Stimulated activated CD8-positive, alpha-beta memory T cell treated with anti-CD3 and anti-CD28 coated beads, Interleukin-4, amount 100 ng/mL, for 24 hours (primary cell): ENCODE measurements at places on chromosomes 5 and 9.

GRCh38 chr5:80439213-80439612 lies 31.3 kb downstream of the ZFYVE16 start:
- no peak for DNase-seq

DNA sequence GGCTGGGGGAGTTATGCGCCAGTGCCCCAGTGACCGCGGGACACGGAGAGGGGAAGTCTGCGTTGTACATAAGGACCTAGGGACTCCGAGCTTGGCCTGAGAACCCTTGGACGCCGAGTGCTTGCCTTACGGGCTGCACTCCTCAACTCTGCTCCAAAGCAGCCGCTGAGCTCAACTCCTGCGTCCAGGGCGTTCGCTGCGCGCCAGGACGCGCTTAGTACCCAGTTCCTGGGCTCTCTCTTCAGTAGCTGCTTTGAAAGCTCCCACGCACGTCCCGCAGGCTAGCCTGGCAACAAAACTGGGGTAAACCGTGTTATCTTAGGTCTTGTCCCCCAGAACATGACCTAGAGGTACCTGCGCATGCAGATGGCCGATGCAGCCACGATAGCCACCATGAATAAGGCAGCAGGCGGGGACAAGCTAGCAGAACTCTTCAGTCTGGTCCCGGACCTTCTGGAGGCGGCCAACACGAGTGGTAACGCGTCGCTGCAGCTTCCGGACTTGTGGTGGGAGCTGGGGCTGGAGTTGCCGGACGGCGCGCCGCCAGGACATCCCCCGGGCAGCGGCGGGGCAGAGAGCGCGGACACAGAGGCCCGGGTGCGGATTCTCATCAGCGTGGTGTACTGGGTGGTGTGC lies at the start of gene RXFP3:
Gene RXFP3, plus strand, starts transcription at position 6 of the 636 bp plus-strand sequence. Its CDS starts 355 bp downstream, at position 361.
- DNase-seq, result no peak

DNA sequence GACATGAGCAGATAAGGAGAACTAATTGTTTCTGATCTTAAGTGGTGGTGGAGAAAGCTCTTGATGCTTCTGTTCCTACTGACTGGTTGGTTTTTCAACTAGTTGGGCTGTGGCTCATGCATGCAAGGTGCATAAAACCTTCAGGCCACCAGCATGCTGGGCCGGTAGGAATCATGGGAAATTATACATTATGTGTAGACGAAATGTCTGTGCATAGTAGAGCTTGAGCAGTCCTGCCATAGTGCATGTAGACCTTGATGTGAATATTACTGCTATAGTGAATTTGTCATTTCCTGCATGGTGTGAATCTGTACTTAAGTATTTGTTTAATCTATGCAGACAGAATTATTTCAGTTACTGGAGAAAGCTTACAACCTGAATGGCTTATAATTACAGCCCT lies 433.6 kb upstream of the ADAMTSL1 start:
- DNase-seq, result no peak

DNA sequence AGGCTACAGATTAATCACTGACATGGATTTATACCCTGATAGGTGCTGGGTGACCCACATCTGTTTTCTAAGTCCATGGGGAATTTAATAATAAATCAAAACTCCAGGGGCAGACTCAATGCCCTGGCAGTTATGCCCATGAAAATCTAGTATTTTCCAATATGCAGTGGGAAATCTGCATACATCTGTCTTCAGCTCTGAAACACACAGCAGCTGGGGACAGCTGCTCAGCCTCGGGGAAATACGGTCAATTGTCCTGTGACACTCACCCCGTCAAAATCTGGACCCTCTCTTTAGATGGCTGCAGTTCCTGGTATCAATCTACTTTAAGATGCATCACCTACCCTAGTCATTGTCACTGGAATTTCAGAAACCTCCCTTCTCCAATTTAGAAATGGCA lies 12.7 kb upstream of the C1QTNF3 start:
- DNase-seq, result no peak

DNA sequence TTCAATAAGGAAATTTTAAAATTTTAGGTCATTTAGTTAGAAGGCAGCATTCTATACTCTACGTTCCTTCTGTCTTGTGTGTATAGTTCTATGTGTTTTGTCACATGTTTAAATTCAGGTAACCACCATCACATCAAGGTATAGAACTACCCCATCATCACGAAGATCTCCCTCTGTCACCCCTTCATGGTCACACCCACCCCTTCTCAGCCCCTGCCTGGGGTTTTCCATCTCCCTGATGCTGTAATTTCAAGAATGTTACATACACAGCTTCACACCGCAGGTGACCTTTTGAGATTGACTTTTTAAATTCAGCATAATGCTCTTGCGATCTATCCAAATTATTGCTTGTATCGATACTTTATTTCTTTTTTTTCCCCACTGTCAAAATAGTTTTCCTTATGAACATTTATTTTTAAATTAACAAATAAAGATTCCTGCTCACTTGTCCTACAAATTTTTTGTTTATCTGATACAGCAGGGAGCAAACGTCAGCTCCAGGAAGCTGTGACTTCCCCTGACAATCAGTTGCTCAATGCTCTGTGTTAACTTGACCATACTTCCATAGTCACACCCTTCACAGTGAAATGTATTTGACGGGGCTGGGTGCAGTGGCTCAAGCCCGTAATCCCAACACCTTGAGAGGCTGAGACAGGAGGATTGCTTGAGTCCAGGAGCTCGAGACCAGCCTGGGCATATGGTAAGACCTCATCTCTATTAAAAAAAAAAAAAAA lies 10.2 kb downstream of the BTNL8 start:
- DNase-seq, result no peak

DNA sequence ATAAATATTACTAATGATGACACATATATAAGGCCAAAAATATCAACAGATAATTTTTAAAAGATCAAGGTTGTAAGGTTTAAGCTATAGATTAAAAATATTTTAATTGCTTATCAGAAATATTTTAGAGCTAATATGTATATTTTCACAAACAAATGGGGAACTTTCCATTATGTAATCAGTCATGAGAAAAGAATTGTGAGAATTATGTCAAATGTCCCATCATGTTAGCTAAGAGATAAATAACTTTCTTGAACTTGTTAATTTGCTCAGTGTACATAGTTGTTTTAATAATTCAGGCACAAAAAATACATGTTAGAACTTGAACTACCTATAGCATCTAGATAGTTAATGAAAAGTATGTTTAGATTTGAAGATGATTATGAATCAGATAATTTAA lies 67.7 kb downstream of the SYK start:
- no peak for DNase-seq
